ENCODE measurements at places on chromosomes 12 and 14. TPM values are rescaled to one million over a fixed set of nuclear protein-coding genes. Genes with fewer than 3 reads are reported as not detected.

The NKX2-1 gene
- total RNA-seq: not detected

The PLEKHA5 gene
- 15.8 TPM for total RNA-seq

The RAP1B gene
- 172 TPM for total RNA-seq

The SLC2A3 gene
- 31.4 TPM for total RNA-seq

The DAO gene
- total RNA-seq: not detected

The ACOT6 gene
- total RNA-seq: not detected

All from myocyte (in vitro differentiated cells).